ENCODE measurements at places on chromosomes 6 and 20.

GRCh38 chr6:105227295-105227767, 47.5 kb upstream of the POPDC3 start:
- DNase-seq, result no peak

GRCh38 chr20:3704087-3704486, 8.3 kb downstream of the SIGLEC1 start:
- DNase-seq, result no peak

DNA sequence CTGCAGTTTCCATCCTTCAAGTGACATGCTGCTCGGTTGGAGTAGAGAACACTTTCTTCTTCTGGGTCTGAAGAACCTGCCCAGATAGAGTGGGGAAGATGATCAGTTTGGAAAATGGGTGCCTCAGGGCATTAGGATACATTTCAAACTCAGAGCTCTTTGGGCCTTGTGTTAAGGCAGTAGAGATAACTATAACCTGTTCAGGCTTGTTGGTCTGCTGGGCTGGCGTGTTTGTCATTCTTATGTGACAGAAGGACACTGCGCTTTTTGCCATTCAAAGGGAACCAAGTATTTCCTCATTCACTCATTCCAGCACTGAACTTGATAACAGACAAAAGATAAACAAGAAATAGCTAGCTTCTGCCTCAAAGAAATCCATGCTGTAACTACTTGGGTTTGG, 3.8 kb downstream of the TOMM34 start:
- no peak for DNase-seq

GRCh38 chr6:38755207-38755606, 40.1 kb downstream of the DNAH8 start:
- DNase-seq, result no peak

DNA sequence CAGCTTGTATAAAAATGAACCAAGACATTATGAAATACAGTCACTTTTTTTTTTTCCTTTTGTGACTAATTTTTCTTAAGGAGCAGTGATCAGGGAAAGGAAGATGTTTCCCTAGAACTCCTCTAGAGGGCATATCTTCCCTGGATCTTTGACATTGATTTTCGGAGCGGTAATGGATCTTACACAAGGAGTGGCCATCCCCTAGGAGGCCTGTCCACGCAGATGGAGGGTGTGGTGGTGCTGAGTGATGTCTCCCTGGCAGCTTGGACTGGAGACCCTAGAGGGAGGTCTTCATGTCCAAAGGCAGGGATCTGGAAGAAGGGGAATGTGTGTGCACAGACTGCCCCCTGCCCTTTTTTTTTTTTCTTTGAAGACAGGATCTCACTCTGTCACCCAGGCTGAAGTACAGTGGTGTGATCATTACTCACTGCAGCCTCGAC, 7.0 kb upstream of the KIFC1 start:
- no peak for DNase-seq

GRCh38 chr20:2952766-2953165, 79.5 kb downstream of the PTPRA start:
- no peak for DNase-seq

DNA sequence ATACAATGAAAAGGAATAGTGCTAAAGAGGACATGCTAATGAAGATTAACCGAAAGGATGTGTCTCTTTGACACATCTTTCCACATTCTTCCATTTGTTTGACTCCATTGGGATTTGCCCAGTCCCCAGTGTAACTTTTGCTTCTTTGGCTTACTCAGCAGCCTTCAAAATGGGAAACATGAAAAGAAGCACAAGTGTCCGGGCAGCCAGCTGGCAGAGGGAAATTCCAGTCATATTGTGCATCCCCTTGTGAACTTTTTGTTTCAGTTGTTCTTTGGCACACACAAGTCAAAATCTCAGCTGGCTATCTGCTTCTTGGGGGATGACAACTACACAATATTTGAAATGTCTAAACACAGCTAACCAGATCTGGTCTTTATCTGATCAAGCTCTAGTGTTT, 157.4 kb downstream of the OGFRL1 start:
- DNase-seq, result no peak

GRCh38 chr6:68967549-68968300, 332.6 kb downstream of the ADGRB3 start:
- DNase-seq, result peak; percentile 52

DNA sequence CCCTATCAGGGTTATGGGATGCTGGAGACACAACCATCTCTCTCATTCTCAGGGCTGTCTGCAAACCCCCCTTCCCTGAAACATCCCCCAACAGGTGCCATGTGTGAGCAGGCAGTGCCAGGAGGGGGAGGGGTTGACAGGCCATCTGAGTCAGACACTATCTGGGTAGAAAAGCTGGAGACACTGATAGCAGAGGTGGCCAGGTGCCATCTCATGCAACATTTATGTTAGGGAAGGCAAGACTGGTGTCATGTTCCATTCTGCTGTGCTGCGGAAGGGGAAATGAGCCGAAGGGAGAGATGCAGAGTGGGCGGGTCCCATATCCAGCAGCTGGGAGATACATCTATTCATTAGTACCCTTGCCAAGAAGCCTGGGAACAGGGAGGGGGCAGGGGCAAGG, 3.5 kb downstream of the LHFPL5 start:
- DNase-seq, result no peak
